EL (cell line): ENCODE measurements at places on chromosomes 7 and 10.

GRCh38 chr7:9083837-9084236 is 650.4 kb downstream of the NXPH1 start:
- no peak for DNase-seq

DNA sequence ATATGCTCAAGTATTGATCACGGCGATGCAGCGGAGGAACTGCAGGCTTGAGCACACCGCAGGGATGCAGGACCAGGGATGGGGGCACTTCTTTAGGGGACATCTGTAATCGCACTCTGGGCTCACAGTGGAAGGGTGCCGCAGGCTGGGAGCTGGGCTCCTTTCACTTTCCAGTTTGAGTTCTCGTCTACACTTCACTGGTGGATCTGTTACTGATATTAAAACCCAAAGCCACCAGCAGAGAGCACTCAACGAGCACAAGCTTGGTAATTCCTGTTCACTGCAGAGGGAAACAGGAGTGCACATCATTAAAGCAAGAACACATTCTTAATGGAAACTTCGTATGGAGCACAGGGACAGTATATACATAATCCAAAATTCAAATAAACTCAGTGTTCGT is 91.3 kb downstream of the PARD3 start:
- peak; percentile 51 for DNase-seq

- DNase-seq = peak; percentile 81
Measured at GRCh38 chr7:113796557-113796956, 122.3 kb downstream of the PPP1R3A start.

DNA sequence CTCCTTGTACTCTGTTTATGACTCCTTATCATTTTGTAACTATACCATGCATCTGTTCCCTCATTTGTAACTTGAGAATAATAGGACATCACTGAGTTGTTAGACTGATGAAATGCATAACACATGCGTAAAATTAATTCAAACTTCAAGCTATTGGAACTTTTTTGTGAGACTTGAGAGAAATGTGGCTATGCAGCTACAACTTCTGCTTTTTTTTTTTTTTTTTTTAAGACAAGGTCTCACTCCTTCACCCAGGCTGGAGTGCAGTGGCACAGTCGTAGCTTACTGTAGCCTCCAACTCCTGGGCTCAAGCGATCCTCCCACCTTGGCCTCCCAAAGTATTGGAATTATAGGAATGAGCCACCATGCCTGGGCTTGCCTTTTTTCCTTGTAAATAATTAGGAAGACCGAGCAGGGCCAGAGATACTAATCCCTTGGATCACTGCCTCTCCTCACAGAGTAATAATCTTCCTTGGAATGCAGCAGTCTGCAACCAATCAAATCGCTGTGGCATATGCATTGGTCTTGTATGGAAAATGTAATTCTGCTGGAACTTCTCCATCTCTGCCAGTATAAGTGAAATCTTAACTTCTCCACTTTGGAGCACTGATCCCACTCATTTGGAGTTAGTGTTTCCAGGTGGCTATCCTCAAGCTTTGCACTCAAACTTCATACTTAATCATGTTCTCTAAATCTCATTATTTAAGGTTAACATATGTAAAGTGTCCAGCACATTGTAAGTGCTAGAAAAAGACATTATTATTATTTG is 2.0 kb upstream of the PANK1 start:
- DNase-seq = no peak

- peak; percentile 17 for DNase-seq
Measured at GRCh38 chr7:157502701-157503111, 165.9 kb downstream of the DNAJB6 start.

DNA sequence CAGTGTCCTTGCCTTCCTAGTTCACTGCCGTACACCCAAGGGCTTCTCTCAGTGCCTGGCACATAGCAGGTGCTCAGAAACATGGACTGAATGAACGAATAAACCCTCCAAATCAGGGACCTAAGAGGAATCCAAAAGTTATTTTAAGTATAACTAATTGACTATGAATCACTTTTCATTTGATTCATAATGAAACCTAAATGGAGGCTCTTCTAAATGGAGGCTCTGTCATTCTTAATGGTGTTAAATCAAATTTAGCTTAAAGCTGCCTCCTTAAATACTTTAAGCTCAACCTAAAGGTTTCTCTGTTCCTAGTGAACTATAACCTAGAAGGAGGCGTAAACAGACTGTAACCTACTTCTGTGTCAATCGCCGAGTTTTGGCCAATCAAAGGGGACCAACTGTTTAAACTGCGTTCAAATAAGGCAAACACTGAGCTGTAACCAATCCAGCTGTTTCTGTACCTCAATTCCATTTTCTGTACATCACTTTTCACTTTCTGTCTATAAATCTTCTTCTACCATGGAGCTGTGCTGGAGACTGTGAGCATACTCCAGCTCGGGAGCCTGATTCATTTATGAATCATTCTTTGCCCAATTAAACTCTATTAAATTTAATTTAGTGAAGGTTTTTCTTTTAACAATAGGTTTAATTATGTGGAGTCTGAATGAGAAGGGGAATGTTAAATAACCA is 11.0 kb downstream of the PYROXD2 start:
- DNase-seq = peak; percentile 45

DNA sequence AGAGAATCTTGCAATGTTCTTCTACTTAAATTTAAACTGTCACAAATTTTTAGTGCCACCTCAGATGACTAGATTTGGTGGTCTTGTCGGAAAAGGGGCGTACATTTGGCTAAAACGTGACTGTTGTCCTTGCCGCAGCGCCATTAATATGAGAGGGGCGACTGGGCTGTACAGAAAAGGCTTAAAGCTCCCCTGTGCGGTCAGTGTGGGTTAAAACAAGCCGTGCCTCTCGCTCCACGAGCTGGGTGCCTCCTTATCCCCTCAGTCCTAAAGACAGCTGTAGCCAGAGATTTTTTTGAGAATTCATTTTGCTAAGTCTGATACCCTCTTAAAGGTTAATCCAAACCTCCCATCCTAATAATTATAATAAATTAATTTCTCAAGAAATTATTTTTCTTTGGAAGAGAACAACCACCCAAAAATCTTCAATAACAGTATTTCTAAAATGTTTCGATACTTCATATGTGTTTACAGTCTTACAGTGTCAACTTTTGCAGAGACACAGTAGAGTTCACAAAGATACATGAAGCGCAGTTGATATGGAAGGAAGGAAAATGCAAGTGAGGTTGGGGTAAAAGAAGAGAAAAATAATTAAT is 68.6 kb downstream of the C7orf25 start:
- DNase-seq = peak; percentile 41

GRCh38 chr7:74002474-74003017 is 25.4 kb upstream of the ELN start:
- DNase-seq = peak; percentile 86

- no peak for DNase-seq
Measured at GRCh38 chr7:111018960-111019736, 71.8 kb upstream of the LRRN3 start.

- no peak for DNase-seq
Measured at GRCh38 chr10:30190577-30191552, 131.5 kb upstream of the JCAD start.
